ENCODE measurements at places on chromosomes 5 and 9.
A peak's percentile ranks its signal among the peaks of the same experiment; 100 is the strongest.

GRCh38 chr5:173479711-173480110 lies 136.7 kb downstream of the BOD1 start:
- DNase-seq: no peak

DNA sequence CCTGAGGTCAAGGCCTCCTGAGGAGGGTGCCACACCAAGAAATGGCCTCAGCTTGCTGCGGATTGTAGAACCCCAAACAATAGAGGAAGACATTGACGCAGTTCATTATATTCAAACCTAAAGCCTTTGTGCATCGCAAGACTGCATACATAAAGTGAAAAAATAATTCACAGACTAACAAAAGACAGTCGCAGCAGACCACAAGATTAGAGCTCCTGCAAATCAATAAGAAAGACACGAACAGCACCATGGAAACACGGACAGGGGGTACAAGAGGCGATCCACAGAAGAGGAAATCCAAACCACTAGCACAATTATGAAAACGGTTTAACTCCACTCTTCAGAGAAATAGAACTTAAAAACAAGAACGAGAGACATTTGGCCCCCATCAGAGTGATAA lies 10.0 kb upstream of the TCOF1 start:
- DNase-seq: no peak

- DNase-seq: no peak
These were observed 6.9 kb downstream of the FGD3 start for GRCh38 chr9:92954049-92954861.

DNA sequence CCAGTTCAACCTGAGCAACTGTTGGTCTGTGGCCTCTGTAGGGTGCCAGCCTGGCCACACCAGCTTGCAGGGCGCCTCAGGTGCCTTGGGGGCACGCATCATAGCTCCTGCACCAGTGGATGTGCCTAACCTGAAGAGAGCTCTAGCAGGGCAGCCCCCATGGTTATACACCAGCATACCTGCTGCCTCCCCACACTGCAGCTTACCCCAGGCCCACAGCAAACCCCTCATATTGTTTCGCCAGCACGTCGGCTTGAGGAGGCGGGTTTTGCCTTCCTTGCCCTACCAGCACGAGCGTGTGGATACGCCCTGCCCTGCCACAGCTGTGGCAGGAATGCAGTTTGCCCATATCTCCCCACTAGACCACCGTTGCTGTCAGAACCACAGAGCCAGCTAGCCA lies 435.9 kb downstream of the SLCO4C1 start:
- no peak for DNase-seq

DNA sequence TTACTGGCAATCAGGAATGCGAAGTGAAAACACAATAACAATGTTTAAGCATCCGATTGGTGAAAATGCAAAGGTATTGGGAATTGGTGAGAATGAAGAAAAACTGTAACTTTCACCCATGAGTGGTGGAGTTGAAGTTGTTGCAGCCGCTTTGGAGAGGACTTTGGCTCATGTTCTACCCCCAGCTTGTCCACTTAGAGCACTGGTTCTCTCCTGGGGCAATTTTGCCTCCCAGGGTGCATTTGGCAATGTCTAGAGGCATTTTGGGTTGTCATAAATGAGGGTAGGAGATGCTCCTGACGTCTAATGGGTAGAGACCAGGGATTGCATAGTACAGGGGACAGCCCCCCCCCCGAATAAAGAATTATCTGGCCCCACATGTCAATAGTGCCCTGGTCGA lies 46.2 kb downstream of the ANKRD33B start:
- no peak for DNase-seq

DNA sequence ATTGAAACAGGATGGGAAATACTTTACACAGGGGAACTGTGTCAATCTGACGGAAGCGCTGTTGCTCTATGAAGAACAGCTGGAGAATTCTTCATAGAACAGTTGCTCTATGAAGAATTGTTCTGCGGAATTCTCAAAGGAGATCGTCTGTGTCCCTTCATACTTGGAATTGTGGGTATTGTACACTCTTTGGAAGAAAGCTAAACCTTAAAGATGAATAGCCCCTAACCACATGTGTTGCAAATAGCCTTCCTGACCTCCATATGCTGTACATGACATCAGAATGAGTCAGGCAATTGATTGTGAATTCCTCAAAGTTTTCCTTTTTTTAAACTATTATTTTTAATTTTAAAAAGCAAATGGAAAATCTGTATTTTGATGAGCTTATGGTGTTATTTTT lies 15.6 kb downstream of the NIM1K start:
- DNase-seq: no peak

DNA sequence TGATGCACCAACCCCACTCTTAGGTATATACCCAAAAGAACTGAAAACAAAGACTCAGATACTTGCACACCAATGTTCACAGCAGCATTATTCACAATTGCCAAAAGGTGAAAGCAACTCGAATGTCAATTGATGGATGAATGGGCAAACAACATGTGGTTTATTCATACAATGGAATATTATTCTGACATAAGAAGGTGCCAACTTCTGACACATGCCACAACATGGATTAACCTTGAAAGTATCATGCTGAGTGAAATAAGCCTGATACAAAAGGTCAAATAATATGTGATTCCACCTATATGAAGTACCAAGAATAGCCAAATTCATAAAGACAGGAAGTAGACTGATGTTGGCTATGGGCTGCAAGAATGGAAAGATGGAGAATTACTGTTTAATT lies 35.0 kb downstream of the CTNND2 start:
- DNase-seq: no peak

DNA sequence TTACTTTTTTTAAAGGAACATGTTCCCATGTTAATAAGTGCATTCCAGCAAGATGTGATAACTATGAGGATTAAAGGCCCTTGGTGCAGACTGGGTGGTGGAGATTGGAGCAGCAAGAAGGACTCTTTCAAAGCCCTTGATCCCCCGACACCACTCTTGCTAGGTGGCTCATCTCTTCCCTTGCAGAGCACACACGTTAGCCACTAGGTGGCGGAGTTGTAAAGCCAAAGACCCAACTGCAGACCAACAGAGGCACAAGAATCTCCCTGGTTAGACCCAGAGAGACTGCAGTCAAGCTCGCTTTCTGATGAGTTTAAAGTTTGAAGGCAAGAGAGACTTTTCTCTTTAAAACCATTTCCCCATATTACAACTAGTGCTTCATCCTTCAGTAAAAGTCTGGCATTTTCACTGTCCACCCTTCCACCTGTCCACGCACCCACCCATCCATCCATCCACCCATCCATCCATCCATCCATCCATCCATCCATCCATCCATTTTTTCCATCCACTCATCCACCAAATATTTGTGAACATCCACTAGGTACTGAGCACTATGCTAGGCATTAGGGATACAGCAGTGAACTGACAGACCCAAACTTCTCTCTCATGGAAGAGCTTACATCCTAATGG lies 226.9 kb downstream of the MSX2 start:
- DNase-seq: peak; percentile 79

- DNase-seq: no peak
These were observed 21.2 kb downstream of the TRIM14 start for GRCh38 chr9:98097836-98098235.

DNA sequence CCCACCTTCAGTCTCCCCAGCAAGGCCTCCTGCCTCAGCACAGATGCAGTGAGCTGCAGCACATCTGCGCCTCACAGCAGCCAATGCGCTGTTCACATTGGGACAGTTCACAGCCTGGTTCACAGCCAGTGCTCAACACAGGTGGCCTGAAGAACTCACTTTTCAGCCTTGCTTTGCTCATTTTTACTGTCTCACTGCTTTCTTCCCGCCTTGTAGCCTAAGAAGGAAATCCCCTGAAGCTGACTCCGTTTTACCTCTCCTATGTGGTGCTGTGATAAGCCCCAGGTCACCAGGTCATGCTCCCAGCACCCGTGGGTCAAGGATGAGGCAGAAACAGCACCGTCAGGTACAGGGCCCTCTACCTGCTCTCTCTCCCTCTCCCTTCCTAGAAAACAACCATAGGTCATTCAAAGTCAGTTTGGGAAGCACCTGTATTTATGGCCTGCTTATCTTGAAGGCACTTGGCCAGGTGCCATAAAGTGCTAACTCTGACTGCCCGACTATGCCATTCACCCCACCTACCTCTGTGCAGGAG lies 1.1 kb downstream of the GCNT4 start:
- peak; percentile 28 for DNase-seq

DNA sequence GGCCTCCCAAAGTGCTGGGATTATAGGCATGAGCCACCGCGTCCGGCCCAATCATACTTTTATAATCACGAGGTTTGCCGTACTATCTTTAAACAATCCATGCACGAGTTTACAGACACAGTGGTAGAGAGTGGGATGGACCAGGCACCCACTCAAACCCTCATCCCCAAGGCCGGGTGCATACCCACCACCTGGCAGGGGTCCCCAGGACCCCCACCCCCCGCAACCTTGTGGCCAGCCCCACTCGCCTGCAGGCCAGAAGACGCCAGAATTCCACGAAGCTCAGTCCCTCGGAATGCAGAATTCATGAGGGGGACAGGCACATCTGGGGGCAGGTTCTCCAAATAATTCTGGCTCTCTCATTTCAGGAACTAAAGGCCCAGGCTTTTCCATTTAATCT lies 17.1 kb downstream of the NACC2 start:
- no peak for DNase-seq

DNA sequence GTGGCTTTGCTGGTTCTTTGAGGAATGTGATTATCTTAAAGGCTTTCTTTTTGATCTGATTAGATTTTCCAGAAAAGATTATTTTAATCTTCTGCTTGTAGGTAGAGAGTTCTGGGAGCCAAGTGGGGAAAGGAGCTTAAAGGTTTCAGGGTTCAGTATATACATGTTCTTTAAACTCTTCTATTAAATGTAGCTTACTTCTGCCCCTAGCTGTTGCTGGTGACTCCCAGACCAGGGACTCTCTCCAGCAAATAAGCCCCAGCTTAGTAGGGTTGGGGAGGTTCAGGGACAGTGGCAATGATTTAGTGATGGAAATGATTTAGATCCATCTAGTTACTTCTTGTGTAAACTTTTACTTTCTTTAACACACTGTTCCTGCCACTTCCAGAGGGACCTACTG lies 72.2 kb downstream of the SLC12A2 start:
- no peak for DNase-seq

- no peak for DNase-seq
These were observed 17.1 kb downstream of the FBXO10 start for GRCh38 chr9:37559125-37559524.

- DNase-seq: no peak
These were observed 15.6 kb downstream of the RIOK2 start for GRCh38 chr5:97167435-97167834.

DNA sequence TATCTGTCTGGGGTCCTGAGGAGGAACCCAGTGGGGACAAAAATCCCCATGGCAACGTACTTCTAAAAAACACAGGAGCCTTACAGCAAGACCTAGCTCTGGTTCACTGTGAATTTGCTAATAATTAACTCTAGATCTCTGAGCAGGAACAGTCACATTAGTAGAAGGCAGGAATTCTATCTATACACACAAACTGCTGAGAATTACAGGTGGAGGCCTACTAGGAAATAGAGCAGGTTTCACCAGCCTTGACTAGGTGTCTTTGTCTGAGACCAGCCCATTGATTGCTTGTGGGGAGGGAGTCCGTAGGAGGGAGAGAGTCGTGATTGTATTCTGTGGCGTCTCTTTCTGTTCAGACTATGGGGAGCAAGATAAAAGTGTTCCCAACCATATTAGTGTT lies 44.8 kb downstream of the PRLR start:
- DNase-seq: no peak

DNA sequence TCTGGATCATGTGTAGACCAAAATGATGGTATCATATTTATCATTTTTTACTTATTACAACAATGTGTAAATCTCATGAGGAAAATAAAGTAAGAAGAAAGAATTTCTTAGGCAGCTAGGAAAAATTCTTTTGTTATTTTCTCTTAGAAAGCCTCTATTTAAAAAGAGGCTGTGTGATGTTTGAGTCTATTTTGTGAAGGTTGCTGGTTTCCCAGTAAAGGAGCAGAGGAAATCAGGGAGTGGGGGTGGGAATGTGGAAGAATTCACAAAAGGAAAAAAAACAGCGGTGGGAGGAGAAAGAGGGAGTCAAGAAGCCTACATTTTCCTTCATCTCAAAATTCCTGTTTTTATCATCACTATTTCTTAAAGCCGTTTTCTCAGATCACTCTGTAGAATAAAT lies 20.1 kb downstream of the PTCH1 start:
- no peak for DNase-seq

DNA sequence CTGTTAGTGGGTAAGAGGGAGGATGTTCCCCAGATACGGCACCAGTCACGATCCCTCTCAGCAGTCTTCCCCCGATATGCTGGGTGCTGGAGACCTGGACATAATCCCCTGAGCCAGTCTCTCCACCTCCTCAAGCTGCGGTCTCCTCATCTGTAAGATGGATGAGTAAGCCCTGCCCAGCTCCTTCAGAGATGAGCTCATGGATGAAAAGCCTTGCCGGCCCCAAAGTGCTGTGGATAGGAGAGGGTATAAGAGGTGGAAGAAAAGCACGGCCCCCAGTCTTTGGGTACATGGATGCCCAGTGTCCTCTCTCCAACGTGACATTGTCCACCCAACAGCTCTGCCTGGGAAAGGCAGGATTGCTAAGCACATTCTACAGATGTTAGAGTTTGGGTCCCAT lies 4.5 kb downstream of the CAMK2A start:
- DNase-seq: no peak

GRCh38 chr5:143085319-143085917 lies 315.2 kb downstream of the ARHGAP26 start:
- no peak for DNase-seq

DNA sequence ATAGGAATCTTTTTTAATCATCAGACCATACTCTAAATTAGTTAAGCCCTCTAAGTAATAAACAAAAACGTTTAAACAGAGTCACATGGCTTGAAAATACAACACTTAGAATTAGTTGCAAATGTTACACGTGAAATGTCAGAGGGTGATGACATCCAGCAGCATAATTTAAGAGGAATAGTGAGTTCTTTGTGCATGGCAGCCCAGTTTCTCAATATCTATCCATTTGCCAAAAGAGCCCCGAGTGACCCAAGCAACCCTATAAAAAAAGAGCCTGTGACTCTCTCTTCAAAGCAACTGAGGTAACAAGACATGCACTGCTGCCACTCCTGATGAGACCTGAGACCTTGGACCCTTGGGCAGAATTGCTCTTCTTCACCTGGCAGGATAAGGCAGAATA lies 96.9 kb upstream of the RASA1 start:
- DNase-seq: no peak

GRCh38 chr5:171601266-171601881 lies 181.9 kb downstream of the FGF18 start:
- no peak for DNase-seq

DNA sequence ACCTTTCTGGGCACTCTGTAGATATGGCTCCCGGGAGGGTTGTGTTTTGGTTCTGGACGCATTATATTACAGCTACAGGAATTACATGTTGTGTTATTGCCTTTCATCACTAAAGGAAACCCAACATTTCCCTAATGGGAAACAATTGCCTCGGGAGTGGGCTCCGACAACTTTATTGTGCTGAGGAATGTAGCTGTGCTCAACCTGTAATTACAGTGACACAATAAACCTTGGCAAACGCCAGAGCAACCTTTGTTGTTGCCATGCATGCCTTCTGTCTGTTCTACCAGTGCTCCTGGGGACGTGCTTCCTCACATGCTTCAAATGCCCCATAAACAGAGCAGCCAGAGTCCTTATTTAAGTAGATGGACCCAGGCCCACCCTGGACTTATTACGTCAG lies 182.4 kb downstream of the DIRAS2 start:
- no peak for DNase-seq
